ENCODE measurements at places on chromosomes 5 and 9. TPM values are rescaled to one million over a fixed set of nuclear protein-coding genes. Genes with fewer than 3 reads are reported as not detected.
A peak's percentile ranks its signal among the peaks of the same experiment; 100 is the strongest.

BNC2 gene
- 3.7 TPM for total RNA-seq

DNA sequence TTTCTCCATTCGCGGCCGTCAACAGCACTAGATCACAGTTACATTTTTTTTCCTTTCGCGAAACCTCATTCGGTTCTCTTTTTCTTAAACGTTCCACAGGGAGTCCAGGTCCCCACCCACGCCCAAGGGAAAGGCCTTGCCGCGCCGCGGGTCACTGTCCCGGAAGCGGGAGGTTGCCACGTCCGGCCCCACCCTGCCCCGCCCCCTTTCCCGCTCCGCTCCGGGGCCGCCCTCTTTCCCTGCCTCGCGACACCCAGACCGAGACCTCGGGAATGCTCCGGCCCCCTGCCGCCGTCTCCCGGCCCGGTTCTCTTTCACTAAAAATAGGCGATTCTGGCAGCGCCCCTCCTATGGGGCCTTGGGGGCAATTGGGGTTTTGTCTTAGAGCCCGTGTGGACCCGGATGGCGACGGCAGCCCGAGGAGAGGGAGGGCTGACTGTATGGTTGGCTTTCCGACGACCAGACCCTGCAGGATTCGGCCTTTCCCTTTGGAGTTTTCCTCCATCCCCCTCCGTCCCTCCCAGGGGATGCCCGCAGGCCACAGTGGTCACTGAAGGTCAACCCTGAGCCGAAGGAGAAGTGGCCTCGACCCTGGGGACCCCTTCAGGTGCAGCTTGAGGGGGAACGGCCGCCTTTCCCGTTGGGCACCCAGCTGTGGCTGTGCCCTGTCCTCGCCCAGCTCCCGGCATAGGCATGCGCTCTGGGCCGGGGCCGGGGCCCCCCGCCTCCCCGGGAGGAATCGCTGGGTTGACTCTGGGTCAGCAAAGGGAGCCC, 2.8 kb upstream of the RACK1 start:
- peak; percentile 81 for ATAC-seq

DNA sequence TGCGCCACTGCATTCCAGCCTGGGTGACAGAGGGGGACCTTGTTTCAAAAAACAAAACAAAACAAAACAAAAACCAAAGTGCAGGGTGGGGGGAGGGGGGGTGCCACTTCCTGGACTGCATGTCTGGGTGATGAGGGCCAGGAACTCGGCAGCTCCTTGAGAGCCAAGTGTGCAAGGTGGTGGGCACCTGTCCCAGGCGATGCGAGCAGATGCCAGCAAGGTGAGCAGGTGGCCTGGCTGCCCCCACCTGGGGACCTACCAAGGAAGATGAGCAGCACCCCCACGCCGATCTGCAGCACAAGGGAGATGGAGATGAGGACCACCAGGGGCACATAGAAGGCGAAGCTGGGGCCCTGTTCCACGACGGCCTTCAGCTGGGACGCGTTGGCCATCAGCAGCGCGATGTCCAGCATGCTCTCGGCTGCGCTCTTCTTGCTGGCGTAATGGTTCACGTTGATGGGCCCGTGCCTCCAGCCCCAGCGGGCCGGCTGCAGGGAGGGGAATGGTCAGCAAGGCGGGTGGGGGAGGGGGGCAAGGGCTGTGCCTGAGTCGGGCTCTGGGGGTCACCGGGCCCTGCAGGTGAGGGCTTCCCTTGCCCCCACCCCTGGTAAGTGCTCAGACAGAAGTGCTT, 7.8 kb downstream of the NINJ1 start:
- no peak for ATAC-seq

GRCh38 chr9:100473276-100474081, 530 bp downstream of the TMEFF1 start:
- peak; percentile 47 for ATAC-seq

GRCh38 chr9:108637340-108637739, 218.4 kb downstream of the ACTL7B start:
- no peak for ATAC-seq

SLC36A2 gene
- total RNA-seq: not detected

- no peak for ATAC-seq
Observed at GRCh38 chr5:140764177-140764973, 21.6 kb upstream of the PCDHA1 start.

DNA sequence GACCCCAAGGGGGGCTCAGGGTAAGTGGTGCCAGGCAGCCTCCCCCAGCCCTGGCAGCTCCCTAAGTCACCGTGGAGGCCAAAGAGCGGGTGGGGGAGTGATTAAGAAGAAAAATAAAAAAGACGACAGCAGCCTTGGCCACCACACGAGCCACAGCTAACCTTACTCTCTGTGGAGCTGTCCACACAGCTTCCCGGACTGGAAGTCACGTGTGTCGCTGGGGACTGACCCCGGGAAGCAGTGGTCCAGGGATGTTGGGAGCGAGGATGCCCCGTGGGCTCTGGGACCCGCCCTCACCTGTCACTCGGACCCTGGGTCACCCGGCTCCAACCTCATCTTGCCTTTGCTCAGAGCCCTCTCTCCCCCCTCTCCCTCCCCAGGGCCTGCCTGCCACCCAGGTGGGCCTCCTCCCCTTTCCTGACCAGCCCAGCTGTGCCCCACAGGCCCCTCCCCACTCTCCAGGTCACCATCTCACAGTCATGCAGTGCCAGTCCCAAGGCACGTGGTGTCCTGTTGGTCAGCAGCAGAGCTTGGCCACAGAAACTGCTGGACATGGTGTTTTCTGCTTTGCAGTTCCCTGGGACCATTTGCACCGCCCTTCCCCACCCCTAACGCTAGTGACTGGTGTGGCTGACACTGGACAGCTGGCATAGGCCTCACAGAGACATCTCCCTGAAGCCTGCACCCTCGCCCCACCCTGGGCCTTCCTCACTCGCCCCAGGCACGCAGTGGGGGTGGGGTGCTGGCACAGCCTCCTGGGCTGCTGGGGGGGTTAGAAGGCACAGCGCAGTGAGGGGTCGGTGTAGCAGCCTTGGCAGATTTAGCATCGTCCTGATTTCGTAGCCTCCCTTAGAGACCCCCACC, 9.8 kb upstream of the EXOC3 start:
- ATAC-seq: no peak

DNA sequence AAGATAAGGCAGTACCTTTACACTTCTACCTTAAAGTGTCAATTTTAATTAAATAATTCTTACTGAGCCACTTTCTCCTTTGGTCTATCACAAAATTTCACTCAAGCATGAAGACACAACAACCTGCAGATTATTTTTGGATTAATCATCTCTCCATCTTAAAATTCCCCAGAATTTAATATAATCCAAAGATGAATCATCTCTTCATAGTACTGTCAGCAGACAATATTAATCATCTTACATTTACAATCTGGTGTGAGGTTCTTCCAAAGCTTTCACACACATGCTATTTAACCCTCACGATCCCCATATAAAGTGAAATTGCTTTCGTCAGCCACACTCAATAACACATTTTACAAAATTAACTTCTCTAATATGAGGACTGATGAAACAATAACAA, 43.0 kb downstream of the LHFPL2 start:
- peak; percentile 48 for ATAC-seq

GRCh38 chr5:65292196-65292595, 189.5 kb downstream of the ADAMTS6 start:
- no peak for ATAC-seq

GRCh38 chr9:94029932-94030317, 54.3 kb upstream of the PTPDC1 start:
- ATAC-seq: no peak

GRCh38 chr9:82539856-82540579, 522.9 kb downstream of the RASEF start:
- peak; percentile 99 for ATAC-seq

GLRX gene
- total RNA-seq: 3.2 TPM

DNA sequence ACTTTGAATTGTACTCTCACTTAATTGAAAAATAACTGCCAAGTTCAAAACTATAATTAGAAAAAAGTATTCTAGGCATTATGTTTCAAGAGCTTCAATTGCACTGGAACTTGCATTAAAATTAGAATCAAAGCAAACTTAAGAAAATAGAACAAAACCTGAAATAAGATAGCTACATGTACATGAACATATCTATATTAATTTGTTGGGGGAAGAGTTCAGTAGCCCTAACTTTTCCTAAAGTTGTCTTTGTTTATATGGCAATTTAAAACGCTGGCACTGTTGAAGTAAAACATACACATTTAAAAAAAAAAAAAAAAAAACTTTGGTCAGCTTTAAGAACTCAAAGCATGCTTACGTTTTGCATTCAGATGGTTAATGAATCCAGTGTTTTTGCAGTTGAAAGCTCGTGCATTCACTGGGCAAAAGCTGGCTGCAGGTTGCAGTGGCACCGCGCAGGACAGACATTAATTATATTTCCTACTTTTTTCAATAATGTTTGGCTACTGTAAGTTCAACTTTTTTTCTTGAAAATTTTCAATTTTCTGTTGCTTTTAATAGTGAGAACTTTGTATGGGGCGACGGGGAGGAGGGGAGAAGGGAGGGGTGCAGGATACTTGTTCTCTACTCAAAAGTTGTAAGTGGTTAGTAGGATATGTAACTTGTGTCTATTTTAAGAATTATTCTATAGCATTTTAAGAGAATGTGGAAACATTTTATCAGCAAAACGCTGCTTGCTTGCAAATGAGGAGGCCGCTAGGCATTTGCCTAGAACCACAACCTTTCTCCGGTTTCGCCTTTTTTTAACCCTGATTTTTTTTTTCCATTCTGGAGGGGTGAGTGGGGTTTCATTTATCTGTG, 3.9 kb downstream of the NR2F1 start:
- ATAC-seq: no peak

DNA sequence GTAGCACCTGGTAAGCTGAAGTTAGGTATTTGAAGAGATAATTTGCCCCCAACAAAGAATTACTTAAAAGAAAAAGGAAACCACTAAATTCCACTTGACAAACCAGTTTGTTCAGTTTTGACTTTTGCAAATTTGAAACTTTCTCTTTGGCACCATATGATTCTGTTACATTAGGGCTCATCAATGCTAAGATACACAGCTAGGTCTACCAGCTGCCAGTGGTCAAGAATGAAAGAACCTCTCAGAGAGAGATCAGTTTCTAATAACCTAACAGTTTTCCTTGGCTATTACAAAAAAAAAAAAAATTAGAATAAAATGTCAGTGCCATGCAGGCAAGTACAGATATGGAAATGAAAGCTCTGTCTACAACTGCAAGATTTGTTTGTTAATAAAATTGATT, 92.3 kb downstream of the CAAP1 start:
- no peak for ATAC-seq

PTBP3 gene
- total RNA-seq: 165 TPM

STING1 gene
- 45.5 TPM for total RNA-seq

DNAJC21 gene
- total RNA-seq: 31.9 TPM

DNA sequence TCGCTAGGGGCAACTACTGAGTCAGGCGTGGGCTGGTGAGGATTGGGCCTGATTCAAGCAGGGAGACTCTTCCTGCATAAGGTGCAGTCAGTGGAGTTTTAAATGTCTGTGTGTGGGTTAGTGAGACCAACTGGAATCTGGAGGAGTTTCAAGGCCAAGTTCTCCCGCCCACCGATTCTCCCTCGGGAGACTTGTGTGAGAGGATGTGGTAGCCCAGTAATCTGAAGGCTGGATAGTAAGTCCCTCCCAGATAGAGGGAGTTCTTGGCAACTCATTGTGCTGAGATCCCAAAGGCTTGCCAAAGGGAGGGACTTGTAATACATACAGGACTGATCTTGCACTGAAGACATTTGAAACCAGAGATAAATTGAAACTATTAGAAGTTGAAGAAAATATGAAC, 51.8 kb downstream of the WDR36 start:
- ATAC-seq: peak; percentile 55

DNA sequence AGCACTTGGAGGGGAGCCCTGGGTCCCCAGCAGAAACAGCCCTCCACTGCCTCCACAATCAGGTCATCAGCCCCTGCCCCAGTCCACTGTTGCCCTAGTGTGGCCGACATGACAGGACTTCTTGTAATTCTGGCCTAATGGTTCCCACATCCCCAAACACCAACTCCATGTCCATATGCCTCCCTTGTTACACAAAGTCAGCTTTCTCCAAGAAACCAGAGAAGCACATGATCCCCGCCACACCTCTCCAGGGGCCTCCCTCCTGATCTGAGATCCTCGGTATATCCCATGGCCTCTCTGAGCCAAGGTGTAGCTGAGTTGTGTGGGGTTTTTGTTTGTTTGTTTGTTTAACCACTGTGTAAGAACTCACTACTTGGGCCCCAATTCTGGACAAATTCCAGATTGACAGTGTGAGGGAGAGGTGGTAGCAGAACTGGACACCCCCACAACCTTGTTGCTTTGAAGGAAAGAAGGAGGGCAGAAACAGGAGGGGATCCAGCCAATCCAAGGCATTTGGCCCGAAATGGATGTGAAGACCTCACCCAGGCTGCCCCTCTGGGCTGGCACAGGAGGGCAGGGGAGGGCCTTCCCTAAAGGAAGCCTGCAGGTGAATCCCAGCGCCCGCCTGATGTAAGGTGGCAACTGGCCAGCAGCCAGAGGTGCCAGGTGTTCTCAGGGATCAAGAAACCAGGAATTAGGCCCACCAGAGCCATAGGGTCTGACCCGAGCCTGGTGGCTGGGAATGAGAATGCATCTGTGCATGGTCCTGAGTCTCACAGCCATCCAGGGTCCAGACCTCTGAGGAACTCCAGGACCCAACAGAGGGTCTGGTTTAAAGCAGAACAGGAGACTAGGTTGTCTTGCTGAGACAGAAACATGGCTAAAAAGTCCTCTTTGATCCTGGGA, 13.4 kb downstream of the IRF1 start:
- ATAC-seq: no peak

PDGFRB gene
- total RNA-seq: 11.5 TPM

DNA sequence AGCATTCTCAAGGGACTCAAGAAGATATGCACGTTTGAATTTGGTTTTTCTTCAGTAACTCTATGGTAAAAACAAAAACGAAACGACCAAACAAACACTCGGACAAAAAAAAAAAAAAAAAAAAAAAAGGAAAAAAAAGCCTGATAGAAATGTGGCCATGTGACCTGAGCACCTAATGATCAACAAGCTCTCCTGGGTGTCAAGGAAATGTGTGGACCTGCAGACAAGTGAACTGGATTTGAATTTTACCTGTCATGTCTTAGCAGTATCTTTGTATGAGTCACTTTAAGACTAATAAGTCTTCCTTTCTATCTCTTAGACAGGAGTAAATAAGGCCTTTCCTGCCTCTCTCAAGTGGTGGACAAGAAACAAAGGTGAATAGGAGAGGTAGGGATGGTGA, 190.6 kb upstream of the GRIA1 start:
- no peak for ATAC-seq

GRCh38 chr5:3446410-3446809, 149.2 kb upstream of the IRX1 start:
- no peak for ATAC-seq

GRCh38 chr9:96567203-96567700, 52.4 kb downstream of the CDC14B start:
- ATAC-seq: peak; percentile 53

SPATA9 gene
- not detected for total RNA-seq

- ATAC-seq: no peak
Observed at GRCh38 chr9:30697958-30698357, 1686.5 kb upstream of the ACO1 start.

DNA sequence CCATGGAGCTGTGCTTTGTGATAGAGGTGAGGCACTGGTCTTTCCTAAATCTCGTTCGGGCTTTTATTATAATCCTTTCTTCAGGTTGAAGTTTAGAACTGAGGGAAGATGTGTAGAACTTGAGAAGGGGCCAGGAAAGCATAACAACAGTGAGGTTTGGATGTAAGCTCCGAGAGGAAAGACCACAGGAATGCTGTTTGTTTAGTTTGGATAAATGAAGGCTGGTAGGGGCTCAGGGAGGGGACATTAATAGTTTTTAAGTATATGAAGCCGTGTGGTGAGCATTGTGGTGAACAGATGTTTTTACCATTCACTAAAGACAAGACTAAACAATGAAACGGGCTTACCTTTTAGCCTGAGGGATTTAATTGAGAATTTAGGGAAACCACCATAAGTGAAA, 130.8 kb downstream of the ARHGAP26 start:
- ATAC-seq: no peak

GRCh38 chr5:170300361-170301013, 2.9 kb upstream of the LCP2 start:
- ATAC-seq: no peak
